ENCODE measurements at places on chromosomes 3 and 15. TPM values are rescaled to one million over a fixed set of nuclear protein-coding genes. Genes with fewer than 3 reads are reported as not detected.

GRCh38 chr3:16373341-16373946 is 108.4 kb downstream of the OXNAD1 start:
- no peak for DNase-seq

GRCh38 chr15:63843901-63844317 is 10.2 kb upstream of the HERC1 start:
- DNase-seq: no peak

GRCh38 chr3:72636969-72637597 is 211.2 kb downstream of the SHQ1 start:
- DNase-seq: no peak

Gene SLC22A13
- 0.68 TPM for total RNA-seq

Gene SLC7A14
- not detected for total RNA-seq

Gene GOLGA8R
- total RNA-seq: 9.9 TPM

Gene HGD
- total RNA-seq: 0.36 TPM

GRCh38 chr3:170961616-170962400 is 53.4 kb upstream of the EIF5A2 start:
- DNase-seq: no peak

GRCh38 chr15:66211670-66212562 is 41.6 kb downstream of the MEGF11 start:
- DNase-seq: no peak

Gene ZMAT3
- 16.7 TPM for total RNA-seq

Gene RPL29
- 1,577 TPM for total RNA-seq

- DNase-seq: peak; percentile 91
These were observed 1.3 kb downstream of the ARL6IP5 start for GRCh38 chr3:69085833-69086722.

Gene VILL
- total RNA-seq: 46.4 TPM

- DNase-seq: no peak
These were observed 230.4 kb downstream of the ABHD5 start for GRCh38 chr3:43921056-43921648.

DNA sequence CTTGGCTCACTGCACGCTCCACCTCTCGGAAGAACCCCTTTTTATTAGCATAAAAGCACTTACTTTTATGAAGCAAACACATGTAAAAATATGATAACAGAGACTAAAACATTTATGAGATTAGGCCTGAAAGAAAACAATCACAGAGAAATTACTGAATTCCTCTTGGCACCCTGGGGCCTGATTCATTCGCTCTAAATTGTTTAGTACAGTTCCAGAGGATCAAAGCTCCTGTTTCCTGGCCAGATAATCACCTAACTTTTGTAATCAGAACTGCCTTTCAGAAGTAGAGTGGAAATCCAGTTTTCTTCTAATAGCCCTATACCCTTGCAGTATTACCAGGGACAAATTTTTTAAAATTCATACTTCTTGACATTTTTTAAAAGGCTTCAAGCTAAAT is 6.4 kb downstream of the NPAP1 start:
- no peak for DNase-seq

- no peak for DNase-seq
These were observed 27.6 kb upstream of the ATP8B4 start for GRCh38 chr15:50146632-50147031.

- DNase-seq: no peak
These were observed 20.9 kb downstream of the TBC1D21 start for GRCh38 chr15:73894133-73894814.

- no peak for DNase-seq
These were observed 57.4 kb upstream of the ABHD17C start for GRCh38 chr15:80637747-80638146.

Gene CFAP100
- not detected for total RNA-seq

Gene CHAC1
- 9.2 TPM for total RNA-seq

Gene GOLGA6D
- not detected for total RNA-seq

Gene RARB
- 14.0 TPM for total RNA-seq

- DNase-seq: no peak
These were observed 9.0 kb downstream of the FANCD2OS start for GRCh38 chr3:10099041-10099440.
